ENCODE measurements at places on chromosomes 11 and 22.

- DNase-seq, result no peak
Measured at GRCh38 chr11:135069890-135070289, 657.8 kb upstream of the B3GAT1 start.

DNA sequence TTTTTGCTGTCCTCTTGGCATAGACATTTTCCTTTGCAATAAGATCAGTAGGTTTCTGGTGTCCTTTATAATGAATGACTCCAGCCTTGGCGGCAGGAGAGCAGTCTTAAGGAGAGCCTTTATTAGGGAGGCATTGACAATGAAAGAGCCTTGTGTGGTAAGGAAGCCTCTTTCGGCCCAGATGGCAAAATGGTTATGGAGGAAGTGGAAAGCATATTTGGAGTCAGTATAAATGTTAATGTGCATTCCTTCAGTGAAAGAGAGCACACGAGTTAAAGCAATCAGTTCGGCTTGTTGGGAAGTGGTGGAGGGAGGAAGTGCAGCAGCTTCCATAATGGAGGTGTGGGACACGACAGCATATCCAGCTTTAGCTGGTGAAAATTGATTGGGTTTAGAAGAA is 18.1 kb upstream of the ANO1 start:
- no peak for DNase-seq

- DNase-seq, result no peak
Measured at GRCh38 chr11:81301166-81301830, 1432.4 kb downstream of the FAM181B start.

DNA sequence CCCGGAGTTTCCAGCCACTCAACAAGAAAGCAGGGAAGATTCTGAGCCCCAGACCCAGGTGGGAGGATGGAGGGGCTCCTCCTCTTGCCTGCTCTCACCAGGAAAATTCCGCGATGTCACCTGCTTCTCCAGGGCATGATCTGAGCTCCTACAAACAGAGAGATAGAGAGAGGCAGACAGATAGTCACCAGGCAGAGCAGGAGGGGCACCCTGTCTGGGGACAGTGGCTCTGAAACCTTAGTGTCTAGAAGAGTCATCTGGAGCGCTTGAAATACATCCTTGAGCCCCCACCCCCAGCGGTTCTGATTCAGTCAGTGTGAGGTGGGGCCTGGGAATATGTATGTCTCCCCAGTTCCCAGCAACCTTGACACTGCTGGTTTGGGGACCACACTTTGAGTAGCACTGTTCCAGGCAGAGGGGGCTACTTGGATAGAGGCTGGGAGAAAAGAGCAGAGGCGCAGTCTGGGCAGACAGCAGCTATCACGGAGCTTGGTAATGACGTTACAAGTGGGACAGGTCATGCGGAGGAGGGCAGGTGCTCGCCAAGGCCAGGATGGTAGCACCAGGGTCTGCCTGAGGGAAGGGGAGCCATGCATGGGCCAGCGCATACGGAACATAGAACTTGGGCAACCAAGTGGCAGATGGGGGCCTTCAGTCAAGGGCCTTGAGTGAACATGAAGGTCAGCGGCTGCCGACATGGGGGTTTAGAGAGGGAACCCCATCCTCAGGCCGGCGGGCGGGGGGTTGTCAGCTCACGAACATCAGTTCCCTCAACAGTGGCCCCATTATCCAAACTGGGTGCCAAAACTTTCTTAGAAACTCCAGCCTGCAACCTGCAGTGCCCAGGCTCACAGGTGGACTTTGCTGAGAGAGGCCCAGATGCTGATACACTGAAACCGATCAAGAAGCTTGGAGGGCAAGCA is 60.9 kb upstream of the MYEOV start:
- DNase-seq, result no peak

GRCh38 chr22:19806213-19807160 is 45.9 kb downstream of the TBX1 start:
- DNase-seq, result no peak

DNA sequence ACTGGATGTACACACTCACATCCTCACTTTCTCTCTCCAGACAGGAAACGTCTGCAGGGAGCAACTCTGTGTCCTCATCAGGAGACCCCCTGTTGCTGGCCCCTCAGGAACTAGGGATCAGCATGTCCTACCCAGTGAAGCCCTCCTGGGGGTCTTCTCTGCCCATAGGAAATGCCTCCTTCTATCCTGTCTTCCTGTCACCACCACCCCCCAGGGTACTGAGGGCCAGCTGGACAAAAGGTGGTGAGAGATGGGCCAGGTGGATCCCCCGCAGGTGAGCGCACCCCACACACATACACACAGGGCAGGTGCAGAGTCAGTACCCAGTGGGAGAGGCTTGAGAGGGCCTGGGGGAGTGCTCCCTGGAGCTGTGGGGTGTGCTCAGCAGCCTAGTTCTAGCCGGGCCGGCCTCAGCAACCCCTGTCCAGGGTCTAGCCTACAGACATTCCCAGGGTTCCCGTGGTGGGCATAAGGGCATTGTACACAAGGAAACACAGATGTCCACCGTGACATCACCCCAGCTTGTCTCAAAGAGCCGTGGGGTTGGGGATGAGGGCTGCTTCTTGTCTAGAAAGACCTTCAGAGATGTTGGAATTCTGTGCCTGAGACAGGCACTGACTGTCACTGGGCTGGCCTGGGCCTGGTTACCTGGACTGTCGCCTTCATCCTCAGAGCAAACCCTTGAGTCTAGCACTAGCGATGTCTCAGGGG is 9.2 kb downstream of the GP1BB start:
- DNase-seq, result no peak

GRCh38 chr22:49367041-49367697 is 460.5 kb downstream of the BRD1 start:
- no peak for DNase-seq

DNA sequence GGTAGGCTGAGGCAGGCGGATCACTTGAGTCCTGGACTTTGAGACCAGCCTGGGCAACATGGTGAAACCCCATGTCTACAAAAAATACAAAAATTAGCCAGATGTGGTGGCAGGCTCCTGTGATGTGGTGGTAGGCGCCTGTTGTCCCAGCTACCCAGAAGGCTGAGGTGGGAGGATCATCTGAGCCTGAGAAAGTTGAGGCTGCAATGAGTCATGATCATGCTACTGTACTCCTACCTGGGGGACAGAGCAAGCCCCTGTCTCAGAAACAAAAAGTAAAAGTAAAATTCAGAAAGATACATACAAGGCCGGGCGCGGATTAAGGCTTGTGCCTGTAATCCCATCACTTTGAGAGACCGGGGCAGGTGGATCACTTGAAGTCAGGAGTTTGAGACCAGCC is 6.3 kb downstream of the LDHAL6A start:
- no peak for DNase-seq

DNA sequence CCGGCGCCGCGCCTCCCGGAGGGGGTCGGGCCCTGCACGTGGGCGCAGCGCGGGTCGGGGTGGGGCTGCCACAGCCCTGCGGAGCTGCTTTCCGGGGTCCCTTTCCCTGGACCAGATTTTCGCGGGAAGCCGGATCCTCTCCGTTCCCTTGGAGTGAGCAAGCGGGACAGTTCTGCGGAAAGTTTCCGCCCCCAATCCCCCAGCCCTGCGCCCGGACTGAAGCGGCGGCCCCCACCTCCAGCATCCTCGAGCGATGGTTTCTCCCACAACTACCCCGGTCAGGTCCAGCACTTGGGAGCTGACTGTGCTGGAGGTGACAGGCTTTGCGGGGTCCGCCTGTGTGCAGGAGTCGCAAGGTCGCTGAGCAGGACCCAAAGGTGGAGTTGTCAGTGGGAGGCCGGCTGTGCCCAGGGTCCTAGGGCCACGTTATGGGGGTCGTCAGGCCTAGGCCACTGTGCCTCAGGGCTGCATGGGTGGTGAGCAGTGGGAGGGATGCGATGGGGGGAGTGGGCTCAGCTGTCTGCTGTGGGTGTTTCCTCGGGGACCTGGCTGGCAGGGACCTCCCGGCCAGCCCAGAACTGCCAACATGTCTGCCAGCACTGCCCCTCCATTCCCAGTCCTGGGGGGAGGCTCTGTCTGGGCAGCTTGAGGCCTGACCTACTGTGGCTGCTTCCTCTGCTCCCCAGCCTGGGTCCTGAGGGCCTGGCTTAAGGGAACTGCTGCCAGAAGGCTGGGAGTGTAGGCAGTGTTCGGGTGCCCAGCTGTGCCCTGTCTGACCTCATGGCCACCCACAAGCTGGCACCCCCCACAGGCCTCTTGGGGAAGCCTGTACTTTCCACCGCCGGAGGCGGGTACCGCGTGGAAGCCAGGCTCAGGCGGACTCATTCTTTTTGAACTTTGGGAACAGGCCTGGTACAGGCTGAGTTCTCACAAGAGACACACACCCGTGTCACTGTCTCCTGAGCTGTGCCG is 726 bp downstream of the ST3GAL4 start:
- DNase-seq, result peak; percentile 91

- no peak for DNase-seq
Measured at GRCh38 chr11:13883042-13883441, 79.5 kb upstream of the SPON1 start.

- DNase-seq, result no peak
Measured at GRCh38 chr22:27206374-27207133, 549.2 kb downstream of the MIAT start.

DNA sequence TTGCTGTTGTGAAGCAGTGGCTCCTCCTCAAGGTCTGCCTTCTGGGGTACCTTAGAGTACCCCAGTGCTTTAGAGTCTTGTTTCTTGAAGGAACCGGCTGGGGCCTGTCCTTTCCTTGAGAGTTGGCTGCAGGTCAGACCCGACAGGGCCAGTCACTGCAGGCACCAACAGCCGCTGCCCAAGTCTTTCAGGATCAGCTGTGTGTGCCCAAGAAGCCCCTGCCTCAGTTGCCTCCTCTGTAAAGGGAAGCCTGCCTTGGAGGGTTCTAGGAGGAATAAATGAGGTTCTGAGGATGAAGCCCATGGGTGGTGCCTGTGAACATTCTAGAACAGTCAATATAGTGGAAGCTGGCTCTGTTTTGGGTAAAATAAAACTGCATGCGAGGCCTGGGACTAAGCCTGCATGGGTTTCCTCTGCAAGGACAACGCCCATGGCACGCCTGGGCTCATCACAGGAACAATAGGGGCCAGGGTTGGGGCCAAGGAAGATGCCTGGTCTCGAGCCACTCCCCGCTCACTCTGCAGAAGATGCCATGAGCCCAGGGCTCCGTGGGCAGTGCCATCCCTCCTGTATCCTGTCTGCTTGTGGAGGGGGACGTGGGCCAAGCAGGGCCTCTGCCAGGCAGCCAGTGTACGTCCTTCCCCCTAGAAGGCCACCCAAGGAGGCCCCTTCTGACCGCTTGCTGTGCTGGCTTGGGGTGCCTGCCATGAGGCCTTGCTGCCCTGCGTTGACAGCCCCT is 81.6 kb downstream of the MED15 start:
- DNase-seq, result no peak

GRCh38 chr11:43130616-43131015 is 181.2 kb upstream of the API5 start:
- peak; percentile 73 for DNase-seq

- DNase-seq, result no peak
Measured at GRCh38 chr11:112016088-112016764, 9.0 kb upstream of the DLAT start.

- DNase-seq, result no peak
Measured at GRCh38 chr22:23403720-23404688, 176.1 kb downstream of the IGLL1 start.

DNA sequence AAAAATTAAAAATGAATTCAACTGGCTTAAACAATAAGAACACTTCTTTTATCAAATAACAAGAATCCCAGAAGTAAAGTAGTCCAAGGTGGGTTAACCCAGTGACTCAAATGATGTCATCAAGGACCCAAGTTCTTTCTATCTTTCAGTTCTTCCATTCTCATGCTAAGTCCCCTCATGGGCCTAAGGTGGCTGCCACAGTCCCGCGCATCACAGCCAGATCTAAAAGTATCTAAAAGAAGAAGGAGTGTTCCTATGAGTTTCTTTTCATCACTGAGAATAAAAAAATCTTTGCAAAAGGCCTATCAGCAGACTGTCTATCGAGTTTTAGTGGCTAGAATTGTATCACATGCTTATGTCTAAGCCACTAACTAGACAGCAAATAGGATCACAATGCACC is 37.2 kb upstream of the LDLRAD3 start:
- no peak for DNase-seq

GRCh38 chr11:126332221-126332711 is 23.2 kb upstream of the ST3GAL4 start:
- no peak for DNase-seq

DNA sequence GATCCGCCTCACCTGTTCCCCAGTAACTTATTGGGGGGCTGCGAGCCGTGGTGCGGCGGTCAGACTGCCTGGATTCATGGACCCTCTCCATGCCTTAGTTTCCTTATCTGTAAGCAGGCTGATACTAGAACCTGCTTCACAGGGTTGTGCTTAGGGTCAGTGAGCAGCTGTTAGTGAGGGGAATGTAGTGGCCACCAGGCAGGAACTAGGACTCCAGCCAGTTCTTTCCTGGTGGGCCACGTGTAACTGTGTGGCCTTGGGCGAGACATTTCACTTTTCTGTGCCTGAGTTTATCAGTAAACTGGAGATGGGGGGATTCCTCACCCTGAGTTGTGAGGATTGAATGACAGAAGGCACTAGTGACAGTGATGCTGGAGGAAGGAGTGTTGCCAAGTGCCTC is 24.8 kb downstream of the MCM5 start:
- no peak for DNase-seq

DNA sequence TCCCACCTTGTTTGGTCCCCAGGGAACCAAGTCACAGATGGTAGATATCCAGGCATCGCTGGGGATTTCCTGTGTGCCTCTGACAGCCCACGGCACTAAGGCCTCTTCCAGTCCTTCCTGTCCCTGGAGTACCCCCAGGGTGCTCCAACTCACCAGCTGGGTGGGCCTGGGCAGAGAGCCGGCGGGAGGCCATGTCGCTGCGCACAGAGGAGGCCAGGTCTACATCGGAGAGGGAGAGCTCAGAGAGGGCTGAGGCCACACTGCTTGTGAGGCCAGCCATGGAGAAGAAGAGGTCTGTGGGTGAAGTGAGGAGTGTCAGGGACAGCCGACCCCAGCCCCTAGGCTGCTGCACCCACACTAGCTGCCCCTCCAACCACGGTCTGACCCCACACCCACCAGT is 5.3 kb downstream of the ATG2A start:
- DNase-seq, result no peak

DNA sequence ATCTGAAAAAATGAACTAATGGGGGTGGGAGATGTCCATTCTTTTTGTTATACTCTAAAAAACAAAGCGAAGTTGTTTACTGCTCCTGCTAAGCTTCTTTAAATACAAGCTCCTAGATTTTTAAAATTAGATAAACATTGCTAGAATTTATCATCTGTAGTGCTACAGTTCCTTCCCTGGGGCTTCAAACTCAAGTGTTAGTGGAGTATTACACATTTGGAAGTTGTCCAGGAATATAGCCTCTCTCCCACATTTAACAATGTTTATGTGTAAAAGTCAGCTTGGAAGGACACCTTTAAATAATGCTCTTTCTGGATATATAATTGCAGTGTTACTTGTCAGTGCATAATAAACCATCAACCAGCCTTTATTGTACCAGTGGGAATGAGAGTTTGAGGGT is 155.5 kb downstream of the SPON1 start:
- no peak for DNase-seq
